ENCODE measurements at places on chromosomes 1 and 21.

- DNase-seq = no peak
Observed at GRCh38 chr1:16338961-16339360, 13.3 kb downstream of the FBXO42 start.

DNA sequence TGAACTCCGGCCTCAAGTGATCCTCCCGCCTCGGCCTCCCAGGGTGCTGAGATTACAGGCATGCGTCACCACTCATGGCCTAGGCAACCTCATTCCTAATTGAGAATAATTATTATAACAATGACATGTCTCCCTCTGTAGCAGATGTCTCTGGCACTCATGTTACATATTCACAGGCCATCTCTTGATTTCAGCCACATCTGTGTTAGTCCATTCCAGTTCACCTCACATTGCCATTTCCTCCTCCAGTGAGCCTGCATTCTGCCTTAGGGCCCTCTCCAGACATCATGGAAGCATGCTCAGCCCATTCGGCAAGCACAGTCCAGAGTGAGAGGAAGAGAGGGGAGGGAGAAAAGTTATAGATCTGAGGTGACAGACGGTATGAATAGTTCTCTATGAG, 32.5 kb downstream of the CDKN2C start:
- DNase-seq = no peak

DNA sequence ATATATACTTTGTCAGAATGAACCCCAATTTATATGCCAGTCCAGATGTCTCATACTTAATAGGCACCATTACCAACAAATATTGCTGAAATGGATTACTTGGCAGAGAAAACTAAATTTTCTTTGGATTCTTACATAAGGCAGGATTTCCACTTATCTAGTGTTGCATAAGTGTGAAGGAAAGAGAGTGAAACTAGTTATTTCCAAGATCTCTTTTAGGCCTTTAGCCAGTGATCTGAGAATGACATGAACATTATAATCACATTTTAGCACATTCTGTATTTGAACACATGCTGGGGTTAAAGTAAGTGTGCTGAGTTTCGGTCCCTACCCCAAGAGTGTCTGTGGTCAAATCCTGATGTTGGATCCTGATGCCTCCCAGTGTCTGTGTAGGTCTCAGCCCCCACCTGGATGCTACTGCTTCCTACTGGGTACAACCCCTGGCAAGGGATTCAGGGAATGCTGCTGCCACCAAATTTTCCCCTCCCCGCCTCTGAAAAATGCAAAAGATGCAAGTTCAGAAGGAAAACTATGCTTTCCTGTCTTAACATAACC, 11.2 kb downstream of the DDAH1 start:
- DNase-seq = no peak

- DNase-seq = no peak
Observed at GRCh38 chr1:110240476-110241210, 30.5 kb downstream of the KCNC4 start.

DNA sequence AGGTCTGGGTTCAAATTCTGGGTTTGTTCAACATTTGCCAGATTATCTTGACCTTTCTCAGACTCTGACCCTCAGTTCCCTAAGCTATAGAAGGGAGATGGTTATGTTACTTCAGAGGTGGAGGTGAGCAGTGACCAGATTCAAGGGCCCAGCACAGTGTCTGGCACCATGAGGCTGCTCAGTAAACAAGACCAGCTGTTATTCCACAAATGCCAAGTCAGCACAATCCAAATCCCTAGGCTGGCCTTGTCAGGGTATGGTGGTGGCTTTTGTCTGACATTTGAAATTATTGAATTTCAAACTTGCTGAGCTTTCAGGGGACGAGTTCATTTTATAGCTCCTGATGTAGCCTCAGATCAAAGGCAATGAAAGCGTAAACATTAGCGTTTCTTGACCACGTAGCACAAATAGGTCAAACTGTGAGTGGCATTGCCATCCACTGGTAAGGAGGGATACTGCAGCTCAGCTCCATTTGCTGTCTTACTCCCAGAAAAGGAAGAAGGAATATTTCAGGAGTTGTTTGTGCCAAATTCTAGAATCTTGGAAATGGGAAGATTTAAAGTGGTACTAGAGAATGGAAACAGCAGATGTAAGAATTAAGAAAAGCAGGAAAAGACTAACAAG, 94.3 kb upstream of the EDN2 start:
- no peak for DNase-seq

DNA sequence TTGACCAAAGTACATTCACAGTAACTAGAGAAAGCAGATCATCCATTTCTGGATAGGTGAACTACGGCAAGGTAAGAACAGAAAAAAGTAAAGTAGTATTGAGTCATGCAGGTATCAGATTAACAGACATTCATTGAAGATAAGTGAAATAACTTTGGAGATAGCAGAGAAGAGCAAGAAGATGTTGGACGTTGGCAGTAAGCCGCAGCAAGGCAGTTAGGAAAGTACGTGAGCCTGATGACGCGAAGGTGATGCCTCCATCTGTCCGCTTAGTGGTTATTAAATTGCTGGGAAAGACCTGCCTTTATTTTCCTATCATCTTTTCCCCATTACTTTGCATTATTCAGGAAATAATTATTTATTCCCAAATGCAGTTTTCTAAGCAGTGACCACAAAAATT, 24.9 kb upstream of the KIAA1614 start:
- no peak for DNase-seq

DNA sequence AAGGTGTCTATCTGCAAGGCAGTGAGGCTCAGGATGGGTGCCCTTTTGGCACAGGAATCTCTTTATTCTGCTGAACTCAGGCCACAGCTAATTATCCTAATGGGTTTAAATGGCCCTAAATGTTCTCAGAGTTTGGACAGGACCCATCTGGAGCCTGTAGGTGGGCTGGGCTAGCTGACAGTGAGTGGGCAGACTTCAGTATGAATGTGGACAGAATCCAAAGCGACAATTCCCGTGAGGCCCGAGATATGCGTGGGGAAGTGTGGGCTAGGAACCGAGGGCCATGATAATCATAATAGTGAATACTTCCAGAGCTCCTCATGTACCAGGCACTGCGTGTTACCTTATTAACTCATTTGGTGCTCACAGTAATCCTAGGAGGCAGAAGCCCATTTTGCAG, 165.3 kb downstream of the GRIK3 start:
- no peak for DNase-seq

DNA sequence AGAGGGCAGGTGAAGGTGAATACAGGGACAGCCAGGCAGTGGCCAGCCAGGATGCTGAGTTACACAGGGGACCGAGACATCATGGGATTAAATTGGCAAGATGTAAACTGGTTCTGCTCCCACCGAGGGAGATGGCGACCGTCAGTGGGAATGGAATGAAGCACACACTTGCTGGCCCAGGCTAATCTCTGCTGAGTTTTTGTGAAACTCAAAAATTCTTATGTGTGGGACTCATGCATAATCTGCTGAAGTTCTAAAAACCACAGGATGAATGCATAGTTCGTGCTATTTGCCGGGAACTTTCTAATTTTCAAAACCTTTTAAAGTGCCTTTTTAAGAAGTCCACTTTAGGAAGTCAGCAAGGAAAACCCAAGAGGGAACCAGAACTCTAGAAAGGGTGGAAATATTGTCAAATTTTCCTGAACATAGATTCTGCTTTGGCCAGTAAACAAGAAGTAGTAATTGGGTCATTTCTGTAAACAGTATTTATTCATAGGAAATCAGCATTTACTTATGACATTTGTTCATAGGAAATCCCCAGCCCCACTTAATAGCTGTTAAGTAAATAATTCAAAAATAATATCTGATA, 85.4 kb upstream of the ROR1 start:
- DNase-seq = no peak

- no peak for DNase-seq
Observed at GRCh38 chr1:158577561-158577960, 2.1 kb downstream of the OR10X1 start.

DNA sequence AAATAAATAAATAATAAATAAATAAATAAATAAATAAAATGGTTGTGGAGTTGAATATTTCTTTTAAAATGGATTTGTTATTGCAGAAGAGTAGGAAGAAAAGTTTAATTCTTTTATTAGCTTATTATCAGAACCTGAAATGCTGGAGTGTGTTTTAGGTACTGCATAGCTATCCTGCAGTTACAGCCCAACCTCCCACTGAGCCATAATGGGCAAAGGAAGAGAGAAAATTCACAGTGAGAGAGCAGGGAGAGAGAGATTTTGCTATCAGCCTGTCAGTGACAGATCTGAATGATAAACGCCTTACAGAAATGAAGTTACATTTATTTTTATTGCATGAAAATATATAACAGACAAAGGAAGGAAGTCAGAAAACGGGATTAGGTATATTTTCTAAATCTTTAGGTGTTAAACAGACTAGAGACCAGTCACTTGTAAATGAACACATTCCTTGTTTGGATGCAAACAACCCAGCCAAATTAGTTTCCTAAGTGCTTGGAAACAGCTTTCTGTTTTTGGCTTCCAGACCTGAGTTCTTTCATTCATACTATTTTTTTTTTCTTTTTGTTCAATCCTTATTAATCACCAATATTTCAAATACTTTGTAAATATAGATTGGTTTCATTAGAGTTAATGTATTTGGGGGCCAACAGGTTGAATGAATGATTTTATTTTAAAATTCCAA, 425.3 kb downstream of the USP25 start:
- no peak for DNase-seq

DNA sequence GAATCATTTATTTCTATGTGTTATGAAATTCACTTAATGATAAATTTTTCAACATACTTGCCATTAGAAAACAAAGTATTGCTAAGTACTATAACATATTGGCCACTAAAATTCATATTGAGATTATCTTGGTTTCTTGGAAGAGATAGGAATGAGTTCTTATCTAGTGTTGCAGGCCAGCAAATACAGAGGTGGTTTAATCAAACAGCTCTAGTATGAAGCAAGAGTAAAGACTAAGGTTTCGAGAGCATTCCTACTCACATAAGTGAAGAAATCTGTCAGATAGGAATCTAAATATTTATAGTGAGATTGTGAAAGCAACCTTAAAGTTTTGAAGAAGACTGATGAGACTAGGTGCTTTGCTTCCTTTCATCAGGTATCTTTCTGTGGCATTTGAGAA, 37.9 kb upstream of the FOXE3 start:
- no peak for DNase-seq

DNA sequence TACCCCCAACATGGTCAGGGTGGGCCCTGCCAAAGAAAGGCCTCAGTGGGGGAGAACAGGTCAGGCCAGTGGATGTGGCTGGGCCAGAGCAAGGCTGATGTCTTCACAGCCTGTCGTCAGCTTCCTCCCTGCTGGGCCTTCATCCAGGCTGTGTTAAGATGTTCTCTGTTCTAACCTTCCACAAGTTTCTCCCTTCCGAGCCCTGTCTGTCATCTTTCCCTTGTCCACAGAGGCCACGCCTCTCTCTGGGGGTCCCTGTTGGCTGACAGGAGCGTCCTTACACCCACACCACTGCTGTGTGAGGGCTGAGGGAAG, 36.2 kb downstream of the SIM2 start:
- no peak for DNase-seq

DNA sequence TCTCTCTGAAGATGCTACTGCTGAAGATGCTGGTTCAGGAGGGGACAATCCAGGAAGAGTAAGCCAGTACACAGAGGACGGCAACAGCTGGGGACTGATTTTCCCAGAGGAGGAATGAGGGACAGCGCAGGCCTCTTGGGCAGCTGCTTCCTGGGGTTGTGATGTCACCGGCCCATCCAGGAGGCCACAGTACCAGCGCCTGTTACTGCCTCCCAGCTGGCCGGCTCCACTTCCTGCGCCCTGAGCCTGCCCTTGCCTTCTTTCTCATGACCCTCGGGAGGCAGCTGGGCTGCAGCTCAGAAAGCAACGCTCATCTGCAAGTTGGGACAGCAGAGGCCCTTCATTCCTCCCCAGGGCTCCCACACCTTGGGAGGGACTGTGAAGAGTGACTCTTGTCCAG, 21.9 kb upstream of the ID3 start:
- no peak for DNase-seq

Measured in activated CD4-positive, alpha-beta T cell treated with anti-CD3 and anti-CD28 coated beads, Interleukin-2, amount 50 U/mL, for 1 hour (primary cell).